Fibroblast of mammary gland (primary cell): ENCODE measurements at places on chromosomes 5 and 9.

- no peak for DNase-seq
These were observed 95.0 kb upstream of the DAP start for GRCh38 chr5:10856071-10856470.

DNA sequence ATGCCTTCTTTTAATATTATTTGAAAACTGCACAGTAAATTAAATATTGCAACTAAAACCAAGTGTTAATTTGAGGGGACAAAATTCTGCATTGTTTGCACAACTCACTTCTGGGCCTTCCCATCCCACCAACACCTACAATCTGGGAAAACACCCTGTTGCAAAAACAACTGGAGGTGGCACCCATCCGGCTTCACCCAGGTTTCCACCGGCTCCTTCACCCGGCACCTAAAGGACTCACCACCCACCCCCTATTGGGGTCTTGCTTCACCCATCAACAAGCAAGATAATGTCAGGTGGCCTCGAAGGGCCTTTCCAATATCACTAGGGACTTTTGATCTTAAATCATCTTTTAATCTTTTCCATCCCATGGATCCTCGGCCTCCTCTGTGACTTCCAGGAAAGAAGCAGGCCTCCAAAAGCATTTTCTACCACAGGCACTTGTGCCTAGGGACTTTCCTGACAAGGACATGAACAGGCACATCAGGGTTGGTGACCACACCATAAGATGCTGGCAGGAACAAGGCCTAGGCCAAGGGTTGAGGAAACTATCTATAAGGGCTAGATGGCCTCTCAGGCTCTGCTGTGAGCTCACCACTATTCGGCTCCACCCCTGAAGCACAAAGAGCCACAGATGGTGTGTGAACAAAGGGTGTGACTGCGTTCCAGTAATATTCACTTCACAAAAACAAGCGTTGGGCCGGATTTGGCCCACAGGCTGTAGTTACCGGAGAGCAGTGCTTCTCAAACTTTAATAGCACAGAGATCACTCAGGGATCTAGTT is 205.1 kb downstream of the AUH start:
- DNase-seq: no peak

- no peak for DNase-seq
These were observed 58.2 kb downstream of the ADAMTS2 start for GRCh38 chr5:179287071-179287470.

DNA sequence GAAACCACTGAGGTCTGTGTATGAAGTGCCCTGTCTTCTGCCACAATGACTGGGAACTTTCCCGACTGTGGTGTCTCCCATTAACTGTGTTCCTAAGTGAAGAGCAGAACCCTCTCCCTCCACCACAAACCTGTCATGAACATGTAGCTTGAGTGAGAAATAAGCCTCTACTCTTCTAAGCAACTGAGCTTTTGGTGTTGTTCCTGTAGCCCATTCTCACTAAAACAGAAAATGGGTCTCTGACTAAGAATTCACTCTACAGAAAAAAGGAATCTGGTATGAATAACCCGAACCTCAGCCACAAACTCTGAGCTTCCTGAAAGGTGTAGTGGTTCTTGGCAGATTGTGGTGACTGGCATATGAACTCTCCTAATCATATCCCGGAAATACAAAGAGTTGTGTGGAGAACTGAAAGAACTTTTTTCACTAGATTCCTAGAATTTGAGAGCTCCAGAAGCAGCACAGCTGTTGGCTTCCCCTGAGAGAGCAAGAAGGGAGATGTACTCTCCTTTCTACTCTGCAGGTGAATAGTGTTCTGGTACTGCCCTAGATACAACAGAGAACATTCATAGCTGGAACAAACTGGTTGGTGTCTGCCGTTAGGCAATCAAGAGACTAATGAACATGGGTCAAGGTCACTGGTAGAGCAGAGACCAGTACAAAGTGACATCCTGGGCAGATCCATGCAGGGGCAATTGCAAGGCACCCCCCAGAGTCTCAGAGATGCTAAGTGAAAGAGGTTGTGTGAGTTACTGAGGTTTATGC is 283.8 kb downstream of the PDE4D start:
- DNase-seq: no peak

- DNase-seq: no peak
These were observed 50.8 kb downstream of the OLFM1 start for GRCh38 chr9:135138078-135138855.

- peak; percentile 89 for DNase-seq
These were observed 451.0 kb upstream of the TUSC1 start for GRCh38 chr9:26129217-26129616.

GRCh38 chr9:134125413-134126095 is 10.3 kb upstream of the WDR5 start:
- no peak for DNase-seq

- no peak for DNase-seq
These were observed 59.2 kb downstream of the MTX3 start for GRCh38 chr5:79931866-79932265.

- DNase-seq: no peak
These were observed 125.7 kb downstream of the NIPBL start for GRCh38 chr5:37002176-37002751.

GRCh38 chr5:150505041-150505511 is 2.9 kb upstream of the NDST1 start:
- DNase-seq: no peak

DNA sequence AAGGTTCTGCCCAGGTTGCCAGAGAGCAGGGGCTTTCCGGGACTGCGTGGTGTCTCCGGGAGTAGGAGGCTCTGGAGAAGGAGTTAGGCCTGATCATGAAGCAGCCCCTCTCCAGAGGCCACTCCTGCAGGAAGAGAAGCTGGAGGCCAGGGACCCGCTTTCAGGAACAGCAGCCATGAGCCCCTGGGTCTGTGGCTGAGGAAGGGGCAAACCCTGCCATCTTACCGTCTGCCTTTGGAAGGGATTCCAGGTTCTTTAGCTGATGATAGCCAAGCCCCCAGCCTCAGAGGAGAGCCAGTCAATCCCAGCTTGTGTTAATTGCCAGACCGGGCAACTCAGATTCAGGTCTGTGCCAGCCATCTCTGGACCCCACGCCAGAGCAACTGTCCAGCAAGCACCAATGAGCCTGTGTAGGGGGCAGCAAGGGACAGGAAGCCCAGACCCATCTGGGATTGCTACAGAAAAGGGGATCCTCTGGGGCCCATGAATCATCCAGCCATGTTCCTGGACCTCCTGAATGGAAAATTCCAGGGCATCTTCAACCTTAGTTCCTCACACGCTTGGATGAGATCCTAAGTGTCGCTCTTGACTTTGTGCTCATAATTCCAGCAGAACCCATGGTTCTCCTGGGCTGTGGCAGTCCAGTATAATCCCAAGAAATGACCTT is 42.7 kb upstream of the MVB12B start:
- peak; percentile 6 for DNase-seq

DNA sequence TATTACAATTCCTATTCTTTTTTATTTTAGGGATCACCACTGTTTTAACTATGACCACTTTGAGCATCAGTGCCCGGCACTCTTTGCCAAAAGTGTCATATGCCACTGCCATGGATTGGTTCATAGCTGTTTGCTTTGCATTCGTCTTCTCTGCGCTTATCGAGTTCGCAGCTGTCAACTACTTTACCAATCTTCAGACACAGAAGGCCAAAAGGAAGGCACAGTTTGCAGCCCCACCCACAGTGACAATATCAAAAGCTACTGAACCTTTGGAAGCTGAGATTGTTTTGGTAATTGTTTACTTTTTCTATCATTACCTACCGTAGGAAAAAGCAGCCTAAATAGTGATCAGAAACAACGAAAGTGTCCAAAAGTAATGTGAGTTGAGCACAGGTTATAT is 6.4 kb downstream of the GABRA6 start:
- no peak for DNase-seq

DNA sequence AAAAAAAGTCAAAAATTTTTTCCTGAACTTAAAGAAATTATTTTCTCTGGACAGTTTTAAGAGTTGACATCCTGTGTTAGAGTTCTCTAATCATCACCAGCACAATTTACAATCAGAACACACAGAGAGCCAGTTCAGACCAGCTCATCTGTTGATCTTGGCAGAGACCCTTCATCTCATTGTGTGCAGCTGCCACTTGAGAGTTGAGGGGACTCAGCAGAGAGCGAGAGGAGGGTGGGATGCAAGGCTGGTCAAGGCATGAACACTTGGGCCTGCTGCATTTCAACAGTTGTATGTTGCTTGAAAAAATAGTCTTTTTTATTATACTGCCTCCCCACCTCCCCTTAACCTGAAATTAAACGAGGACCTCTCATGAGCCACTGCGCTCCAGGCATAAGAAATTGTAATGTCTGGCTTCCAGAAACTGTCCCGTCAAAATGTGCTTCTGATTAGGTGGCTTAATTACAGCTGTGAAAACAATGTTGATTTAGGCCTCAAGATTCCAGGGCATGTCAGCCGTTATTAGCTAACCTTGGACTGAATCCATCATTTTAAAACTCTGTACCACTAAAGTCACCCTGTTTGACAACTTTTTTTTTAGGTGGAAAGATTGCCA is 383.6 kb downstream of the CCDC171 start:
- DNase-seq: peak; percentile 97

- peak; percentile 41 for DNase-seq
These were observed 69.1 kb downstream of the ABCA1 start for GRCh38 chr9:104858846-104859245.

- no peak for DNase-seq
These were observed 121.3 kb upstream of the KLF9 start for GRCh38 chr9:70535546-70536323.

DNA sequence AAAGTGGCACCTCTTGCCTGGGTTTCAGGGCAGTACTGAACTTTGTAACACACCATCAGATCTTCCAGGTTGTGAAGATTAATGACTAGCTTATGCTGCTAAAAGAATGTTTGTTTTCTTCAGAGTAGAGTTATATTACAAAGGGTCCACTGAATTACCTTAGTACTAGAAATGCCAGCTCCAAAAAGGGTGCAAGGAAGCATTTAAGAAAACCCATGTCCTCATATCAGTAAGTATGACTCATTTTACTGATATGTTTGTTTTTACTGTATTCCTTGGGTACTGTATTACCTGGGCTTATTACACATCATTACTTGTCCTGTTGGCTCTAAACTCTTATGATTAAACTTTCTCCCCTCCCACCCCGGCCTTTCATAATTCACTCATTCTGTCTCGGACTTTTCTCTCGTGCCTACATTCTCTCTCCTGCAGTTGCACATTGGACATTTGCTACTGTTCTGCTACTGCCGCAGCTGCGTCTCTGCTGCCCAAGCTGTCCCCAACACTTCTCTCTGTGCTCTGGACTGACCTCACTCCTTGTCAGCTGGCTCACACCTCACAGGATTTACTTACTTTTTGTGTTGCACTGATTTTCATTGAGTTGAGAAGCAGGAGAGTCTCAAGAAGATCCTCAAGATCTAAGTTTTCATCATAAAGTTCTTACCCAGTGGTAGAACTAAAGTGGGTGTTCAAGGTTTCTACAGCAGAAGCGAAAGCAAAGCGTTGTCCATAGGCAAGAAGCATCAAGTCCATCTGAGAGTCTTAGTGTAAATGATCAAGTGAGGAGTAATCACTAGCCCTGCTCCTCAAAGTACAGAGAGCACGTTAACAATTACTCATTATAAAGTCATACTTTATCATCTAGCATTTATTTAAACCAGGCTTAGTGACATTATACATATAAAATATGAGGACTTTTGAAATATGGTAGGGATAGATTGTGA is 53.2 kb upstream of the C9orf72 start:
- no peak for DNase-seq

- DNase-seq: no peak
These were observed 21.0 kb upstream of the IER5L start for GRCh38 chr9:129199044-129199435.

- peak; percentile 78 for DNase-seq
These were observed 243.0 kb downstream of the ZSWIM6 start for GRCh38 chr5:61575103-61575502.

DNA sequence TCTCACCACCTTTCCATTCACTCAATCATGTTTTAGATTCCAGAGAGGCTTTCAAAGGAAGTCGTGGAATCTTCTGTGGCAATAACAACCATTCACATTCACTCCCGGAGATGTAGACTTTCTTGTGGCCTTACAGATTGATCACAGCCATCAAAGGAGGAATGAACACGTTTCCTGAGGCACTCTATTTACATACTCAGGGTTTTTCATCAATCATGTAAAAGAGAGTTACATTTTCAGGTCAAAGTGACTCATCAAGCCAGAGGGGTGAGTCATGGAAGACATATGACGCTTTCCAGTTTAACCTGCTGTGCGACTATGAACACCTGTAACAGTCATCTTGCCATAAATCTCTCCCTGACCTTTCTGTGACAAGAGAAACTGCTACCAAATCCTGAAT is 39.3 kb upstream of the RAD23B start:
- DNase-seq: peak; percentile 65

DNA sequence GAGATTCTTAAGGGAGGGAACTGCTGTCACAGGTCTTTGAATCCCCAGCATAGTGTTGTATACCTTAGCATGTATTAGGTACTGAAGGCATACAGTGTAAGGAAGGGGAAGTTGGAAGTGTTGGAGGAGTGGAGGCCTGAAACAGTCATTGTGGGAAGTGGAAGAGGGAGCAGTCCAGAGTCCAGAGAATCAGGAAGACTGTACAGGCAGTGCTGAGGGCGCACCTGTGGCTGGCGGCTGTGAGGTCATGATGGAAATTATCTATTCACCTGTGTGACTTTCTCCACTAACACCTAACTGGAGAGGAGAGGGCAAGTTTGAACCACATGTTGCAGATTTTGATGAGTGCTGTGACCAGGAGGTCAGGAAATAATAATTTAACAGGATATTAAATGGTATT is 119.7 kb upstream of the NIPBL start:
- DNase-seq: no peak

DNA sequence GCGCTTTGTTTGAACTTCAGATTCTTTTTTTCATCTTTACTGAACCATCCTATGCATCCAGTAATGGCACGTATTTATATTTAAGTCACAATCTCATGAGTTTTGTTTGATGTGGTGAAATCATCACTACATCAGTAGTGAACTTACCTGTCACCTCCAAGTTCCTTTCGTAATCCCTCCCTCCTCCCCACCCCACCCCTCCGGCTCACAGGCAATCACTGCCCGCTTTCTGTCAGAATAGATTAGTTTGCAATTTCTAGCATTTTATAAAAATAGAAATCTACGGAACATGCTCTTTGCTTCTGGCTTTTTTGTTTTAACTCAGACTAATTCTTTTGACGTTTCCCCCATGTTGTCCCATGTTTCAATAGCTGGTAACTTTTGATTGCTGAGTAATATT is 305.4 kb upstream of the IRX4 start:
- no peak for DNase-seq

GRCh38 chr5:179606071-179606909 is 17.2 kb downstream of the HNRNPH1 start:
- DNase-seq: no peak

DNA sequence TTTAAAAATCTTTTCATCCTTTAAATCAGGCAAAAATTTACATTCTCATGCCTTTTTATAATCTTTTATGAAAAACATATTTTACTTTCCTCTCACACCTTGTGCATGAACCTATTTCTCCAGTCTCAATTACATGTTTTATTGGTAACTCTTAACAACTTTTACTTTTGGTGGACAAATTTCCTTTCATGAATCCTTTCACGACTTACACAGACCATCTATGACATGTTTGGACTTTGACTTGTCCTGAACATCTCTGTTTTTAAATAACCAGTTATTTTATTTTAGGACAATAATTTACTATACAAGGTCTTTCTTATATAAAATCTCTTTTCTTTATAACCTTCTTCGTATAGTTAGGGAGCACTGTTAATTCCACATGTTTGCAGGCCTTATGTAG is 26.5 kb upstream of the MTMR12 start:
- DNase-seq: peak; percentile 55

- no peak for DNase-seq
These were observed 84.9 kb downstream of the VAV2 start for GRCh38 chr9:133906932-133907910.
